Stimulated activated CD4-positive, alpha-beta T cell treated with anti-CD3 and anti-CD28 coated beads, TNF-alpha, amount 100 ng/mL, for 48 hours (primary cell): ENCODE measurements at places on chromosomes 7 and 10.

- DNase-seq = no peak
These were observed 206.5 kb upstream of the PRKCQ start for GRCh38 chr10:6786579-6787031.

- DNase-seq = no peak
These were observed 53.0 kb downstream of the SH2D4B start for GRCh38 chr10:80590585-80591125.

DNA sequence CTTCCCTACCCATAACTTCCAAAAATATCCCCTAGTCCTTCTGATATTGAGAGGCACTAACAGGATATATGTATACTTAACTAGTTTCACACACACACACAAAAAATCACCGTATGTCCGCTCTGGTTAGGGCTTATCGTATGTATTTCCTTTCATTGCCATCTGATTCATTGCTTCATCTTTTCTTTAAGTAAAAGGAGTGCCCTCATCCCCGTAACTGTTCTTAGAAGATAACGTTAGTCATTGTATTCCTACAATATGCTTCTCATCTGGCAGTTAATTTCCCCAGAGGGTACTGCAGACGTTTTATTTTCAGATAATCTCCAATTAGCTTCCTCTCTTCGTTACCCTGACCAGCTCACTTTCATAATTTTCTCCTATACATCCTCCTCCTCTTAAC is 37.3 kb downstream of the NRCAM start:
- no peak for DNase-seq

- DNase-seq = no peak
These were observed 207.6 kb downstream of the GLI3 start for GRCh38 chr7:42029405-42029804.

DNA sequence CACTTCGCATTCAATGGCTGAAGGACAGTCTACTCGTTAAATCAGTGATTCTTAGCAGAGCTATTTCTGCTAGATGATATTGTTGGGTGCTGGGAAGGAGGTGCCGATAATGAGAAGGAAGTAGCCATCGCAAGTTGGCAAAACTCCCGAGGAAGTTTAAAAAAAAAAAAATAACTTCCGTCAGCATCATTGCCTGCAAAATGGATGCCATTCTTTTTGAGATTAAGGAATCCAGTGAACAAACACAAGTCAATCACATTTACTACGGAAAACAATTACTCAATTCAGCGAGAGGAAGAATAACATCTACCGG is 74.4 kb upstream of the SFMBT2 start:
- no peak for DNase-seq

DNA sequence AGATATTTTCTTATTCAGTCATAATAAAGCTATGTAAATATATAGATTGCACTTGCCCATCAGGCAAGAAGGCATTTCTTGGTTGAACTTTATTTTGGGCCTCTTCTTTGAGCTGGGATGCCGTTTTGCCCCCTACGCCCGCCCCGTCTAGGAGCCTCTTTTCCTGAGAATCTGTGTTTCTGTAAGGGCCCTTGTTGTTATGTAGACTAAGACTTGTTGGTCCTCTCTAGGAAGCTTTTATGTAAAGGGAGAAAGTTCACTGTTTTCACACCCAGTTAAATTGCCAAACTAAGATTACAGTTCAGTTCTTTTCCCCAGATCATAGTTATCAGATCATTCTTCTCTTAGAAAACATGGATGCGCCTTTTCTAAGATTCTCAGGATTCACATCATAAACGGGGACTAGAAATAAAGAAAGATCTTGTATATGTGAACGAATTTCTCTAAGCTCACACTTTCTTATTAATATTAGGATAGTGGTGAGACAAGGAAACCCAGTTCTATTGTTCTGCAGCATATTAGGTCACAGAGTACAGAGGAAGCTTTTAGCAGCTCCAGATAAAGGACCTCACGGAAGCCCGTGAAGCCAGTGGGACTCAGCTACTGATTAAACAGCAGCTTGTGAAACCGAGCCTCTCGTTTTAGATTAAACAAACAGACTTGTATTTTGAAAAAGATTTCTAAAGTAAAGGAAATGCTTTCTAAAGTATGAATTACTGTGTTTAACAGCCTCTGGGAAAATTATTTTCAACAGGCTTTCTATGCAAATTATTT is 3.8 kb downstream of the LMTK2 start:
- DNase-seq = no peak

- no peak for DNase-seq
These were observed 222.5 kb downstream of the AHR start for GRCh38 chr7:17520941-17521340.

GRCh38 chr7:66460921-66461361 is 167.7 kb upstream of the KCTD7 start:
- no peak for DNase-seq

- no peak for DNase-seq
These were observed 13.9 kb downstream of the BRAT1 start for GRCh38 chr7:2541291-2542010.

DNA sequence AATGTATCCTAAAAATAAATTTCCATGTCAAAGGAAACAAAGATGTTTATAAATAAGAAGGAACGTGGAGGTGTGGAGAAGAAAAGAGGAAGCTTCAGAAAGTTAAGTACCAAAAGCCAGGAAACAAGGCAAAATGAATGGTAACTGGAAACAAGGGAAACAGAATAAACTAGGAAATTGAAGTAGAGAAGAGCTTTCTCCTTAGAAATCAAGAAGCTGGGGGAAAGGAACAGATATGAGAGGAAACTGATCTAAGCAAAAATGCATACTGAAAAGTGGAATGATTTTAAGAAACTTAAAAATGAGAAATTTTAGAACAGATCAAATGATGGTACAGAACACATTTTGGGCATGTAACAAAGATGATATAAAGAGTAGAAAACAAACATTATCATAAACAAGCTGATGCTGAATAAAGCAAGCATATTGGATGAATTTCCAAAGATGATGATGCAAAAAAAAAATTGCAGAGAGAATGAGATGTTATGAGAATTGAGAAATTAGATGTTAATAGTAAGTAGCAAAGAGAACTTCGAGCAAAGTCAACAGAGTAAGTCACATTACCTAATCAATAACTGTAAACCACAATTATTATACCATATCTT is 1.9 kb downstream of the BRAF start:
- no peak for DNase-seq

DNA sequence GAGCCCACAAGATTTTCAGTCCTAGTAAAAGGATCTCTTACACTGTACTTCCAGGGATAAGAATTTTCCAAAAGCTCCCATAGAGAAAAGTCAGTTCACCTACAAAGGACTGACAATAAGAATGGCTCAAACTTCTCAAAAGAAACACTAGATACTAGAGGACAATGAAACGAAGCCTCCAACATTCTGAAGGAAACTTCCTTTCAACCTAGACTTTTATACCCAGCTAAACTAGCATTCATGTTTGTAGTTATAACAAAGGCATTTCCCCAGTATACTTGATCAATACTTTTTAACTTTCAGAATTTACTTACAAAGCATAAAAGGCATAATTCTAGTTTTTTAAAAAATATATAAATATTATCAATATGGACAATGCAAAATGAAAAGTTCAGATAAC is 41.0 kb upstream of the DNAAF5 start:
- DNase-seq = no peak

- no peak for DNase-seq
These were observed 17.5 kb downstream of the FAM171A1 start for GRCh38 chr10:15353471-15354017.

DNA sequence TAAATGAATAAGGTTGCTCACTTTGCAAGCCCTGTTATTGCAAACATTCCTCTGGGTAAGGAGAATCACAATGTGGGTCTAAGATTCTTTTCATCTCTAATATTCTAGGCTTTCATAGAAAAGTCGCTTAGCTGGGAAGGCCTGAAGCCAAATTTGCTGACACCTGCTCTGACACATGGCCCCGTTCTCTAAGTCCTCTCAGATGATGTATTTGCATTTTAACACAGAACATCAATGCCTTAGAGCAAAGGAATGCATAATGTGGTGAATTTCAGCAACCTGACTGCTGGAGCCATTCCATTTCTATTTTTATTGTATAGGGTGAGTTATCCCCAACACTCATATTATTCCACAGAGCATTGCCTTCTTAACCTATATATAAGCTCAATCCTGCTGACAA is 682.1 kb upstream of the NRP1 start:
- DNase-seq = no peak

- DNase-seq = no peak
These were observed 475.4 kb upstream of the IGFBP3 start for GRCh38 chr7:46396481-46396880.

GRCh38 chr7:34425631-34426384 is 232.2 kb upstream of the NPSR1 start:
- DNase-seq = no peak

DNA sequence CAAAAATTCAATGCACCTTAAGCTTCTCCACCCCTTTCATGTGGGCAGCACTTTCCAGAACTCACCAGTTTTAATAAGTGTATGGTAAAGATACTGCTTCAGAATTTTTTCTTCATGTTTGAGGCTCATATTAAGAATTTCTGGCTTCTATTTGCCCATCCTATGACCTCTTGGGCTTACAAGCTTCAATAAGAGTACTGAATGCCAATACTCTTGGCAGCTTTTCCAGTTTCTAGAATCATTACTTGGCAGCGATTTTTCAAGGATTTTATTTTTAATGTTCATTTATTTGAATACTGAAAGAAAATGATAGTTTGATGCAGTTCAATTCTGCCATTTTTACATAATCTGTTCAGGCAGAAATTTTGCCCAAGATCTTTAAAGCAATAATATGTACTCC is 242.1 kb upstream of the KCND2 start:
- no peak for DNase-seq

GRCh38 chr7:101575721-101576120 is 53.4 kb downstream of the MYL10 start:
- no peak for DNase-seq

DNA sequence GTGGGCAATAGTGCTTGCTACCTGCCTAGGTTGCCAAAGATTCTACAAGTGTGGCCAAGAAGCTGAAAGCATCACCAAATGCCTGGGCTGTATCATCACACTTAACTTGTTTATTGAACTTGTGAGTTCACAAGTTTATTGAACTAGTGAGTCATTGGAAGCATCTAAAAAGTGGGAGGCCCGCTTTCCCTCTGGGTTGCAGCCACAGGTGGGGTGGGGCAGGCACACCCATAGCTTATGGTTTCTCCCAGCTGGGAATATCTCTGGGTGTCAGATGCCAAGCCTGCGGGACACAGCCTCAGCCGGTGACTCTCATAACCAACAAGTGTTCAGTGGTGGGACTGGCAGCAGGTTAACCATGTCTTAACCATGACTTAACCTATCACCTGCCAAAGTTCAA is 145.9 kb upstream of the FAM13C start:
- no peak for DNase-seq

GRCh38 chr10:16965740-16966447 is 148.7 kb upstream of the RSU1 start:
- DNase-seq = no peak

DNA sequence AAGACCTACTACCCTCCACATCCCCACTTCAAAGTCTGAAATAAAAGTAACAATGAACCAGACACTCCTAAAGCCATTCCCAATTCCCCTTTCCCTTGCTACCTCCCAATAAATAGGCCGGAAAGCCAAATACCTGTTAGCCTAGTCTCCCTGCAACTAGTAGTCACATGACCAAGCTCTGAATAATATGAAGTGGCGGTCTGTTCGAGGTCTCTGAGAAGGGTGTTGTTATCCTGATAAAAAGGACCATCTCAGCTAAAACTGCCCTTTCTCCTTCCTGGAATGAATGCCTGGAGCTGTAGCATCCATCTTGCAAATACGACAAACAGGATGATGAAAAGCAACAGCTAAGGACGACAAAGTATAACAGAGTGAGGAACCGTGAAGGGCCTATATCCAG is 6.0 kb downstream of the KIF5B start:
- DNase-seq = no peak

GRCh38 chr10:68101066-68101465 is 8.2 kb upstream of the MYPN start:
- DNase-seq = no peak

- DNase-seq = no peak
These were observed 12.7 kb downstream of the FZD1 start for GRCh38 chr7:91276909-91277308.

DNA sequence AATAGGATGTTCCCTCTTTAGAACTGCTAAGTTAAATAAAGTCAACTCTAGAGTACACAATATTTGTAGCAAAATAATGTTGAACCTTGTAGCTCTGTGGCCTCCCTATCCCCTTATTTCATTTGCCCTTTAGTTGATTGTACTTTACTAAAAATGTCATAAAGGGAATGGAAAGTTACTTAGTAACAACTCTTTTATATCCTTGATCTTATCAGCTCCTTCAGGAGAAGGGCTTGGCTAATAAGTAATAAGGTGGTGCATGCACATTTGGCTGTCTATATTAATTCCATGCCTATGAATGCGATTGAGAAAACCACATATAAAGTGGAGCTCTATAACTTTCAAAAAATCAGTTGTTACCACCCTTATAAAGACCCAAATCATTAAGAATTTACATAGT is 41.5 kb upstream of the GATA3 start:
- no peak for DNase-seq

- DNase-seq = no peak
These were observed 904 bp downstream of the R3HCC1L start for GRCh38 chr10:98135222-98135899.

DNA sequence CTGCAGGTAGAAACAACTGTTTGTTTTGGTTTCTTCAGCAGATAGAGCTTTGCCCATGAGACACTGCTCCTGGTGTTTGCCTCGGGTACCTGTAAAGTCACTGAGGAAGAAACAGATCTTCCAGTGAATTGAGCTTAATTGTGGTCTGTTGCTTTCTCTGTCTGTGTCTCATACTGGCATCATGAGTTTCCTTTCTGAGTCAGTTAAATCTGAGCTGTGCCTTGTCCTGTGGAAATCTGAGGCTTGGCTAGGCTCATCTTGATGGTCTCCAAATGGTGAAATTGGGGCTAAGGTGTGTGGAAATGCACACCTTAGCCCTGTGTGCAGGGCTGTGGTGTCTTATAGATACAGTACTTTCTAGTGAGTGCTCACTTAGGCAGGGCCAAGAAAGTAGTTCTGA is 67.4 kb downstream of the GBF1 start:
- DNase-seq = no peak

- no peak for DNase-seq
These were observed 63.1 kb upstream of the NKX6-2 start for GRCh38 chr10:132848951-132849545.

DNA sequence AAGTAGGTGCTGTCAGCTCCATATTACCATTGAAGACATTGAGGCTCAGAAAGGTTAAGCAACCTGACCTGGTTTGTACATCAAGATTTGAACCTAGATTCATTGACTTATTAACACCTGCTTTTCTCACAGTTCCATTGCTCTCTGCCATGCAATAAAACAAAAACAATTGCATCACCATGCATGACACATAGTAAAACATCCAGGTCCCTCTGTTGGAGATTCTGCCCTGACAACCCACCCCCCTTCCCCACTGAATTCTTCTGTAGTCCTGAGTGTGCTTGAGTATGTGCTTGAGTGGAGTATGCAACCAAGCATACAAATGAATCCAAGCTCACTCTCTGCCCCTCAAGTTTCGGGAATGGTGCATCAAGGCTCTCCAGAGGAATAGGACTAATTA is 6.0 kb upstream of the LMBR1 start:
- DNase-seq = no peak
